ENCODE measurements at places on chromosomes 2 and 18.

- no peak for DNase-seq
These were observed 99.7 kb downstream of the SLC8A1 start for GRCh38 chr2:40352041-40352702.

DNA sequence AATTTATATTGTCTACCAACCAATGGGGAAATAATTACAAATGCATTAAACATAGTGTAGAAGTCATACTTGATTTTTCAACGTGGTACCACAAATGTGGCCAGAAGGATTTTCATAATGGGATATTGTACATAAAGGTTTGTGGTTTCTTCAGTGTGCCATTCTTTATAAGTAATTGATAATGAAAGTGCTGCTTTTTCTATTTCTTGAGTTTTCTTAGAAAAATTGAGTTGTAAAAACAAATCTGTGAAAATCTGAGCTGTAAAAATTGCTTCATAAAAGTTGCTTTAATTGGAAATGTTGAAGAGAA, 103.6 kb downstream of the KYNU start:
- DNase-seq, result no peak

DNA sequence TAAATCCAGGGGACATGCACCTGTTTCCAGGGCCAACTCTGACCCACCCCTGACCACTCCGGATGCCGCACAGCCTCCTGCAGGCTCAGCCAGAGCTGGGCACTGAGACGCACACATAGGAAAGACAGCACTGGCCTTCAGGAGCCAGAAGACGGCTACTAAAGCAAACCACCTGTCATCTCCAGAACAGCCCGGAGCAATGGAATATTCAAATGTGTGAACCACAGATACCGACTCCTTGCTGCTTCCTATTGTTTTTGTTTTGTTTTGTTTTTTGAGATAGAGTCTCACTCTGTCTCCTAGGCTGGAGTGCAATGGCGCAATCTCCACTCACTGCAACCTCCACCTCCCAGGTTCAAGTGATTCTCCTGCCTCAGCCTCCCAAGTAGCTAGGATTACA, 94.0 kb downstream of the LAMA1 start:
- no peak for DNase-seq

DNA sequence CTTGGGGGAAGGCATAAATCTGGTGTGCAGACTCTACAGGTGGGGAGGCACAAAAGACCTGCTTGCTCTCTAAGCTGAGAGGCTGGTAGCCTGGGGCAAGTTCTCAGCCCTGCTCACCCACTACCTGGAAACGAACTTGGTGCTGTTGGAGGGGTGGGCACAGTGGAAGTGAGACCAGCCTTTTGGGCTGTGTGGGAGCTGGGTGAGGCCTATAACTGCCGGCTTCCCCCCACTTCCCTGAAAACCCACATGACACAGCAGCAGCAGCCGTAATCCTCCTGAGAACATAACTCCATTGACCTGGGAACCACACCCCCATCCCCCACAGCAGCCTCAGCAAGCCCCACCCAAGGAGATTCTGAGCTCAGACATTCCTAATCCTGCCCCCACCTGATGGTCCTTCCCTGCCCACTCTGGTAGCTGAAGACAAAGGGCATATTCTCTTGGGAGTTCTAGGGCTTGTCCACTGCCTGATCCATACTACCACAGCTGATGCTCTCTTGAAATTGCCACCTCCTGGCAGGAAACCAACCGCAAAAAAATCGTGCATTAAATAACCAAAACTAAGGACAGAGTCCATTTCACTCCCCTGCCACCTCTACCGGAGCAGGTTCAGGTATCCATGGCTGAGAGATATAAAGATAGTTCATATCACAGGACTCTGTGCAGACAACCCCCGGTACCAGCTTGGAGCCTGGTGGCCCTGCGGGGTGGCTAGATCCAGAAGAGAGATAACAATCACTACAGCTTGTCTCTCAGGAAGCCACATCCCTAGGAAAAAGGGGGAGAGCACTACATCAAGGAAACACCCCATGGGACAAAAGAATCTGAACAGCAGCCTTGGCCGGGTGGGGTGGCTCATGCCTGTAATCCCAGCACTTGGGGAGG, 178.1 kb downstream of the NDUFA10 start:
- DNase-seq, result no peak

GRCh38 chr2:216084547-216084946, 2.8 kb downstream of the TMEM169 start:
- no peak for DNase-seq

DNA sequence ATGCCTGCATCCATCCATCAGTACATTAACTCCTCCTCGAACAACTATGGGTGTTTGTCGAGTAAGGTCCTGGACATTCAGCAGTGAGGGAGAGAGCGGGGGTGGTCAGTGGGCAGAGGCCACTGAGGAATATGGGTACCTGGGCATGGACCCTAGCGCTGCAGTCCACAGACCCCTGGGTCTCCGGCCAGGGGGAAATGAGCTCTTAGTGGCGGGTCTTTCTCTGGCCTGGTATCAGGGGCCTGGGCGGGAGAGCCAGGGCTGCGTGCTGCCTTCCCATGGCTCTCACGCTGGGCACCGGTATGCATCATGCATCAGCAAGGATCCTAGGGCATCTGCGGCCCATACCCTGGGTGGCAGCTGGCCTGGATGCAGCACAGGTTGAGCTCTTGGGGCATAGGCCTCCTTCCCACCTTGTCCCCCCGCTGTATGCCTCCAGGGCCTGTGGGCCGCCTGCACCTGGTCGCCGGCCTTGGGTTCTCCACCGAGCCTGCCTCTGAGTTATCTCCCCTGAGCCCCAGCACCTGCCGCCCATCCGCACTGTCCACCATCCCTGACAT, 1.3 kb upstream of the MOCOS start:
- DNase-seq, result no peak

DNA sequence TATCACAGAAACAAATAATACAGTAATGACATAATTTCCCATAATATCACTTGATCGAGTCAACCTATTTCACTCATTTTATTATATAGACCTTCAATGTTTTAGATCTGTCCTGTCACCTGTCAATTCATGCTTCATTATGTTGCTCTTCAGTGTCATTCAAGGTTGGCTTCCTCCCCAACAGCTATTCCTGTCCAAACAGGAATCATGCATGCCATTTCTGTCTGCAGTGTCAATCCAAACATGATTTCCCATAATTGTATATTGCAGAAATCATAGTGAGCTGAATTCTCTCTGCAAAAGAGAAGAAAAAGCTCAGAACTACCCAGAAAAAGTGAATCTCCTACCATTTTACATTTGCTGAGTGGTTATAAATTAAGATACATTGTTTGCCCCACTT, 628.6 kb downstream of the NR4A2 start:
- DNase-seq, result no peak

DNA sequence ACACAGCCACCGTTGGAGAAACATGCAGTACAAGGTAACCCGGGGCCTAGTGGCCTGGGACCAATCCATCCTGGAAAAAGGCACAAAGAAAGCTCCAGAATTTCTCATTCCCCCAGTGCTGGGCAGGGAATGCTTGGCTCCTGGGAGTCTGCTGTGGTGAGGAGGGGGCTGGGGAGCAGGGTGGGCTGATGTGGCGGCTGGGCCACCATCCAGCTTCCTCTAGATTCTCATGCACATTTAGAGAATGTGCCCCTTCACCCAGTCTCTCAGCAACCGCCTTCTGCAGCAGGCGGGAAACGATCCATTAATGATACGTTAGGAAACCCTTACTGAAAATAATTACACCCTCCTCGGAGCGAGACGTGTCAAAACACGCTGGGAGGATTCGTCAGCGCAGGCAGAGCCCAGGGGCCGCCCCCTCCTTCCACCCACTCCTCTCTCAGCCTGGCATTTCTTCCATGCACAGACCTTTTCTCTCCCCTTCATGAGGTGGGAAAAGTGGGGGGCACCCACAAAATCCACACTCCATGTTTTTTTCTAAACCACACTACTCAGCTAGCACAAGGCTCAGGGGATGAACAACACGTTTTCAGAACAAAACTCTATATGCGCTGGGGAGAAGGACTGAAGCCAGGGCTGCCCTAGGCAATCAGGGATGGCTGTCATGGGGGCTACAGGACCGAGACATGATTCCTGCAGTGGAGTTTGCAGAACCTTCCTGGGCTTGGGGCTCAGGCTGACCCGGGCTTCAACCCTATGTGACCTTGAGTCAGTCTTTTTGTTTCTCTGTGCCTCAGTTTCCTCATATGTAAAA, 56.1 kb upstream of the SMAD7 start:
- no peak for DNase-seq

- no peak for DNase-seq
These were observed 248.5 kb upstream of the RND3 start for GRCh38 chr2:150735894-150736498.

DNA sequence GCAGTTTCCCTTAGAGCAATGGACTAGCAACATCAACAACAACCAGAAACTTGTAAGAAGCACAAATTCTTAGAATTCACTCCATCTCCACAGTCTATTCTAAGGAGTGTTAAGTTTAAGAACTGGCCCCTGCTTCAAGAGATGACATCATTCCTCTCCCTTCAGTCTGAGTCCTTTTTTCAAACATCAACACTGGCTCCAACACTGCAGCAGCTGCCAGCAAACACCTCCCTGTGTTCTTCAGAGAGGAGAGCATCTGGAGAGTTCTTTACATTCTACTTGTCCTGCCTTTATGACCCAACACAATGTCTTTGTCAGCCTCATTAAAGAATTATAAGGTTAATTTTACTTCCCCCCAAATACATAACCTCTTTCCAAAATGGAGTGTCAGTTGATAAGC, 122.3 kb downstream of the HNMT start:
- DNase-seq, result no peak

GRCh38 chr2:207974216-207974605, 51.1 kb downstream of the PLEKHM3 start:
- no peak for DNase-seq

DNA sequence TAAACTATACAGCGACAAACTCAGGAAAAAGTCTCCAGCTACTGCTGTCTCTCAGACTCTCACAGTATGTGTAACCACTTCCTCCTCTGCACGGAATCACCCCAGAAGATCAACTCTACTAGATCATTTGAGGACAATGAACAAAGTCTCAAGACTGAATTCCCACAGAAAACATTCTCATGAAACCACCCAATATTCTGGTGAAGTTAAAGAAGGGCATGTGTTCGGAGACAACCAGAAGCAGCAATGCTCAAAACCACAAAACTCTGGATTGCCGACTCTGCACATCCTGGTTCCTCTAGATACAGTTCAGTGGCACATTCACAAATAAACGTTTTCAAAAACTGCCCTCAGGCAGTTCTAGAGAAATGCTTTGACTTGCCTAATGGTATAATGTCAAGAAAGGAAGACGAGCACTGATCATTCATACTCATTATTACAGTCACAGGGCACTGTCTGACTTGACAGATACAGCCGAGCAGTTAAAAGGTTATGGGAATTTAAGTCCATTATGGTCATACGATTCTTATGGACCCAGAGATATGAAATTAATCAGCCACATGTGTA, 91.9 kb upstream of the STK17B start:
- DNase-seq, result no peak

GRCh38 chr2:72128843-72129227, 18.8 kb downstream of the CYP26B1 start:
- no peak for DNase-seq

DNA sequence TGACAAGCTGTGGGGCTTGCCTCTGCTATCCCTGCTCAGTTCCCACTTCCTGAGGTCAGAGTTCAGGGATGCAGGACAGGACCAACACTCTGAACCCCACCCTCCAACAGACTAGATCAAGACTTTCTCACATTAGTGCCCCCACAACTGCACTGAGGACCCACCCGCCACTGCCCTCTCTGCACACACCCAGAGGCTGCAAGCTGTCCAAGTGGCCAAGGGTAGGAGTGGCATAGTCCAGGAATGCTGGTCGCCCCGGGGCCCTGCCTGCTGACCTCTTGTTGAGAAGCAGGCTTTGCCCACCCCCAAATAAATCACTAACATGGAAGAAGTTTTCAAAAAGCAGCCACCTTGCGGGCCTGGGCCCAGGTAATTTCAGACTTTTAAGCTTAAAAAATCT, 5.5 kb upstream of the KIF1A start:
- no peak for DNase-seq

DNA sequence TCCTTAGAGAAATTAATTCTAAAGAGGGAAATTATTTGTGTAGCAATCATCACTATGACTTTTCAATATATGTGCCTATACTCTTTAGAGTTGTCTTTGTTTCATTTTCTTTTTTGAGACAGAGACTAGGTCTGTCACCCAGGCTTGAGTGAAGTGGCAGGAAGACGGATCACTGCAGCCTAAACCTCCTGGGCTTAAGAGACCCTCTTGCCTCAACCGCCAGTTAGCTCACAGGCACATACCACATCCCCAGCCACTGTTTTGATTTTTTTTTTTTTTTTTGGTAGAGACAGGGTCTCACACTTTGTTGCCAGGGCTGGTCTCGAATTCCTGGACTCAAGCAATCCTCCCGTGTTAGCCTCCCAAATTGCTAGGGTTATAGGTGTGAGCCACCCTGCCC, 12.4 kb downstream of the YWHAQ start:
- no peak for DNase-seq

- DNase-seq, result no peak
These were observed 18.8 kb downstream of the FER1L5 start for GRCh38 chr2:96661324-96661723.

DNA sequence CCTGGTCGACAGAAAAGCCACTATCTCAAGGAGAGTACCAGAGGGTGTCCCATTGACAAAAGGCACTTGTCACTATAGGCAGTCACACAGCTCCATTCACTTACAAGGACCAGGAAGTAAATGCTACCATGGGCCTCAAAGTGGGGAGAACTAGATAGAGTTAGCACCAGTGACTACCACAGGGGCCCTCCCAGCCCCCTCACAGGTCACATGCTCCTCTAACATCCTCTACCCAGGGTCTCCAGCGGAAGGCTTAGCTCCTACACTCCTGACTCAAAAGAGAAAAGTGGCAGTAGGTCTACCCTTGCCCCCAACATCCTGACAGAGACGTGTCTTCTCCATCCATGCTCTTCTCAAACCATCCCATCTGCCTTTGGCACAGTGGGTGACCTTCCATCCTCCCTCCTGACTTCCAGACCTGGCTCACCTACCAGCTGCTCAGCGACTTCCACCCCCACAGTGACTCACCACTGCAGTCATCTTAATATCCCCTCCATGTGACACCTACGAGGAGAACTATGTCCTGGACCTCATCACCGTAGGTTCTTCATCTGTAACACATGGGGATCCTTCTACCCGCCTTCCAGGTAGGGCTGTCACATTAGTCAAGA, 5.6 kb upstream of the DNMT3A start:
- no peak for DNase-seq

DNA sequence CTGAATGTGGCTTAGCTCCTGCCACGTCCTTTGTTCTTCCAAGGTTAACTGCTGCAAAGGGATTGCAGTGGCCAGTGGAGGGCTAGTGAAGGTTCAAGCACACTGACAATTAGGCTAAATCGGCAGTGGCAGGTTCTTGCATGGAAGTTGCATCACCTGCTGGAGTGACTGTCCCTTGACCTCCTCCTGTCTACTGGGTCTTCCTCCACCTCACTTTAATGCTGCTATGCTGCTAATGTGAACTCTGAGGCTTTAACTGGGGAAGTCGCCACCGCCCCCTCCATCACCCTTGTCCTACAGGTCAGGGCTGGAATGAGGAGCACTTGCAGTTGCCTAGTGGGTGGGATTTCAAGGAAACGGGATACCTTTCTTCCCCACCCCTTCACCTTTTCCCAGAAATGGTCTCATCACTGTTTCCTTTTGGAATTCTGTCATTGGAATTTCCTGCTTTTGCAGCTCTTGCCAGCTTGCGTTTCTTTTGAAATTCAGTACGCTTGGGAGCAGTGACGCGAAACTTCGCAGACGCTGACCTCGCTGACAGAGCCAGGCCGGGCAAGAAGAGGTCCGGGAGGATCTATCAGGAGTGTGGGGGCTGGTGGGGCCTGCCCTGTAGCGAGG, 150.3 kb downstream of the SH3RF3 start:
- no peak for DNase-seq

GRCh38 chr2:237598468-237599208, 8.1 kb upstream of the RAB17 start:
- DNase-seq, result no peak

GRCh38 chr18:57784034-57784800, 18.9 kb downstream of the ATP8B1 start:
- no peak for DNase-seq
